ENCODE measurements at places on chromosomes 6 and 20.

GRCh38 chr6:2746557-2747061 is 4.1 kb downstream of the MYLK4 start:
- no peak for DNase-seq

DNA sequence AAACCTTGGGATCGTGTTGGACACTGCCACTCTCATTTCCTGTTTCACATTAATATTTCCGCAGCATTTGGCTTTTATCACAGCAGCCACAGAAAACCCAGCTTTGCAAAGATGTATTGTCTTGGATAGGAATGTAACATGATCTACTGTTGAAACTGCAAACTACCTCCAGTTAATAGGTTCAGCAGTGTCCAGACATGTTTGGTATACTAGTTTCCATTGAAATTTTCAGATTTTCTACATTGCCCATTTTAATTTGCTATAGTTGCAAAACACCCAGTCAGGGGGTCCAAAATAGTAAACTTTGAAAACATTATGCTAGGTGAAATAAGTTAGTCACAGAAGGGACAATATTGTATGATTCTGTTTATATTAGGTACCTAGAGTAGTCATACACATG is 3.3 kb downstream of the ANKRD6 start:
- no peak for DNase-seq

DNA sequence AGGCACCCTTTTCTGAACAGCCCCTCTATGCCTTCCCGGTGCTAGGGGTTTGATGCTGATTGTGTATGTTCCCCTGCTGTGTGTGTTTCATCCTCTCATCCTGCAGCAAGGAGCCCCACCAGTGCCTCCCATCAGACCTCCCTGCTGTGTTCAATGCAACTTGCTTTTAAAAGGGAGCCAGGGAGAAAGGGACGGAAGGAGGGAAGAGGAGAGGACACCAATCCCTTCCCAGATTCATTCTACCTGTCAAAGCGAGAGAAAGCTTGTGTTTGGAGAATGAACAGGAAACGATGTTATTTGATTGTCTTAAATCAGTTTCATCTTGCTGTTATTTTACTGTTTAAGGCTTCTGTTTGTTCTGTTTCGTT is 259.2 kb downstream of the ADGB start:
- no peak for DNase-seq

- DNase-seq, result no peak
Observed at GRCh38 chr6:139251045-139251690, 40.6 kb downstream of the TXLNB start.
